Osteoblast (primary cell): ENCODE measurements at places on chromosomes 7 and 10. TPM values are rescaled to one million over a fixed set of nuclear protein-coding genes. Genes with fewer than 3 reads are reported as not detected.

GRCh38 chr10:77187376-77187999 is 450.1 kb downstream of the KCNMA1 start:
- no peak for DNase-seq

- no peak for DNase-seq
Measured at GRCh38 chr7:142808802-142809583, 38.2 kb downstream of the PRSS2 start.

GRCh38 chr10:110777017-110777416 is 94.7 kb upstream of the PDCD4 start:
- no peak for DNase-seq

GRCh38 chr7:11327633-11328032 is 354.0 kb downstream of the PHF14 start:
- DNase-seq = no peak

DNA sequence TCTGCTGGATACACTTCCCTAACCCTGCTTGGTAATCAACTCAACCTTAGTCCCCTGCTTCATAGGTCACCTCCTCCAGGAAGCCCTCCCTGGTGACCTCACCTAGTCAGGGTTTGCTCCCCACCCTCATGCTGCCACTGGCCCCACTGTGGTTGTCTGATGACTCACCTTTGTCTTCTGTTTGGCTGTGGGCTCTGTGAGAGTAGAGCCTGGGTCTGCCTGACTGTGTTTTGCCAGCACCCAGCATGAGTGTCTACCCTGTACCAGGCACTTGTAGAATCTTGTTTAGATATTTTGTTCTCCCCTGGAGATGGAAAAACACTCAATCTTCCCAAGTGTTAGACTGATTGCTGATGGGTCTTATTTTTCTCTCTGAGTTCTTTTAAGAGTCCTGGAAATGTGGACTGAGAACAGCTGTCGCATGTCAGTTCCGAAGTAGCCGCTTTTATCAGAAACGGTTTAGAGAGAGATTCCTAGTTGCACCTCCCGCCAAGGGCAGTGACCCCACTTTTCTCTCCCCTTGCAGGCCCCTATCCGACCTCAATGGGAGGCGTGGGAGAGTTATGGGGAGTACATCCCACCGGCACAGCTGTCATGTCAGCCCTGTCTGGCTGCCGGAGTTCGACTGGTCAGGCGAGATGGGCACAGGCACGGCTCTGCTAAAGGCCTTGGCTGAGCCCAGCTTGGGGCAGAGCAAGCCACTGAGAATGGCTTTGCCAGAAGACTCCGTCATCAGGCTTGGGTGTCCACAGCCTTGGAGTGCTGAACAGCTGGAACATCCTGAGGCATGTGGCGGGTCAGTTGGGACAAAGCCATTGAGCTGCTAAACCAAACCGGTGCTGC is 134.3 kb downstream of the GRK5 start:
- DNase-seq = peak; percentile 95

DNA sequence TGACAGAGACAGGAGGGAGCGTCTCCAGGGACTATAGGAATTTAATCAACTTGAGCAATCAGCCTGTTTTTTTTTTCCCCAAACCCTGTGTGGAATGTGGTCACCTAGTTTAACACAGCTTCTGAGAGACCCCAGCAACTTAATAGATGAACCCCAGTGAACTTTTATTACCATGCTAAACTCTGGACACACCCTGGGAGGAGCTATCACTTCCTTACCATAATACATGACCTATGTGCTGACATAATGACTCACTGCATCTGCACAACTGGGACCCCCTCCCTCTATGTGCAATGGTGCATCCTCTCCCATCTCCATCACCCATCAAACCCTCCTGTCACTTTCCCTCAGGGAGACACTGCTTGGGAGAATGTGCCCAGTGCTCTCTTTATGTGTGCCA is 83.7 kb downstream of the EPC1 start:
- no peak for DNase-seq

GRCh38 chr7:66505531-66506451 is 122.9 kb upstream of the KCTD7 start:
- DNase-seq = peak; percentile 81

DNA sequence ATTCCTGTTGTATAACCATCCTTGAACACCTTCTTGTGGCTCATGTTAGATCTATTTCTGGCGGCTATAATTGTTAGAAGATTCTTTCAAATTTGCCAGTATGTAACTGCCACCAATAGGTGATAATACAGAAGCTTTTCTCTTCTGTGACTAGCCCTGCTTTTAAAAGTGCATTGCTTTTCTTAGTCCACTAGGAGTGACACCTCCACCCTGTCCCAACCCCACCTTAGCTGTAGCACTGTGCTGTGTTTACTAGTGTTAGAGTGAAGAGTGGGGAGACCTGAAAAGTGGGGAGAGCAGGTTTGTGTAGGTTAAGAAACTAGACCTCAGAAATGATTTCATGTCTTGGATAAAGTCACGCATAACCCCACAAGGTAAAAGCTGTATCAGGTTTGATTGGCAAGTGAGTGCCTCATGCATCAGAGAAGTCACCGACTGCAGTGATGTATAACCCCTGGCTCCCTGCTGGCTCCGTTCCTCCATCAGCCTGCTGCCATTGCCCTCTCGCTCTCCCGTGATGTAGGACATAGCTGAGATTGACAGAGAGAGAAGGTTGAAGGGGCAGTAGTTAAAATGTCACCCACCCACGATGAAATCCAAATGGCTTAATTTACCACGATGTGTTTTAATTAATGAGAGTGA is 12.5 kb downstream of the NPVF start:
- no peak for DNase-seq

GRCh38 chr10:62597226-62597625 is 207.3 kb upstream of the ADO start:
- peak; percentile 65 for DNase-seq

GRCh38 chr7:90212149-90212495 is 582 bp downstream of the STEAP2 start:
- DNase-seq = no peak

DNA sequence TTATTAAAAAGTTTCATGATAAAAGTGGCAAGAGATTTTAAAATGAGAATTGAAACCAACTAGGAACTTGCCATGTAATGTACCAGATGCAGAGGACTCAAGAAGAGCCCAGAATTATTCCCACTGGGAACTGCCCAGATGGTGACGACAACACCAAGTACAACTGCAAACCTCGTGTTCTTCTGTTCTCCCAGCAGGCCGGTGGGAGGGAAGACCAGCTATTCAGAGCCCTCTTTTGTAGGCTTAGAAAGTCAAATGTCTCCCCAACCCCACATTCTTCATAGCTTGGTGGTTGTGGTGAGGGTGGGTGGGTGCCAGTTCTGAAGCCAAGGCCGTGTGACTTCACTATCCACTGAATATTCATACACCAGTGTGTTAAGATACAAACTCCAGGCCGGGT is 54.3 kb upstream of the ITGB1 start:
- no peak for DNase-seq

- no peak for DNase-seq
Measured at GRCh38 chr10:59240582-59241183, 64.2 kb downstream of the PHYHIPL start.

DNA sequence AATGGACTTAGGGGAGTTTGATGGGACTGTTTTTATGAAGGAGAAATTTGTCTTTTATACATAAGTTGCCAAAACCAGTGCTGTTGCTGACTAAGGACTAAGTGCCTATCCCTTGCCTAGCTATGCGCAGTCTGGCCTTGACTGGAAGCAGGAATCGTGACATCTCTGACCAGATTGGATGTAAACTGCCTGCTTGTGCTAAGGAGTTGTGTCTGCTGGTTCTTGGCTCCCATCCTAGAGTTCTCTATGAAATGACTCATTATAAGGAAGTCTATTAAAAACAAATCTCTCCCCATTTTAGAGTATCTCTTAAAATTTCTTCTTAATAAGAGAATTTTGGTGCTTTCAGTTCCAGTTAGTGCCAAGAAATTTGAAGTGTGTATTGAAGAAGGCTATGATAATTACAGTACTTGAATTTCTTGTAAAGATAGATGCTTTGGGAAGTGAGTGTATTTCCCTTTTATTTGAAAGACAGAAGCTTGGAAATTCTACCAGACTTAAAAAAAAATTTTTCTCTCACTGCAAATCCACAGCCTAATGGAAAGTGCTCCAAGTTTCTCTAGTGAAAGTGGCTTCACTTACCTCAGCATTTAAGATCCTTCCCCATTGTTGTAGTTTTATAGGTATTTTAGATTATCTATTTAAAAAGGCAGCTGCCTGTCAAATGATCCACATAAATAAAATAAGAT is 77.6 kb downstream of the BICC1 start:
- peak; percentile 94 for DNase-seq

GRCh38 chr7:68206946-68207485 is 1210.4 kb downstream of the TYW1 start:
- DNase-seq = no peak

- no peak for DNase-seq
Measured at GRCh38 chr7:141339603-141340002, 211.6 kb upstream of the AGK start.

- DNase-seq = no peak
Measured at GRCh38 chr7:4246536-4246935, 435.6 kb upstream of the FOXK1 start.

DNA sequence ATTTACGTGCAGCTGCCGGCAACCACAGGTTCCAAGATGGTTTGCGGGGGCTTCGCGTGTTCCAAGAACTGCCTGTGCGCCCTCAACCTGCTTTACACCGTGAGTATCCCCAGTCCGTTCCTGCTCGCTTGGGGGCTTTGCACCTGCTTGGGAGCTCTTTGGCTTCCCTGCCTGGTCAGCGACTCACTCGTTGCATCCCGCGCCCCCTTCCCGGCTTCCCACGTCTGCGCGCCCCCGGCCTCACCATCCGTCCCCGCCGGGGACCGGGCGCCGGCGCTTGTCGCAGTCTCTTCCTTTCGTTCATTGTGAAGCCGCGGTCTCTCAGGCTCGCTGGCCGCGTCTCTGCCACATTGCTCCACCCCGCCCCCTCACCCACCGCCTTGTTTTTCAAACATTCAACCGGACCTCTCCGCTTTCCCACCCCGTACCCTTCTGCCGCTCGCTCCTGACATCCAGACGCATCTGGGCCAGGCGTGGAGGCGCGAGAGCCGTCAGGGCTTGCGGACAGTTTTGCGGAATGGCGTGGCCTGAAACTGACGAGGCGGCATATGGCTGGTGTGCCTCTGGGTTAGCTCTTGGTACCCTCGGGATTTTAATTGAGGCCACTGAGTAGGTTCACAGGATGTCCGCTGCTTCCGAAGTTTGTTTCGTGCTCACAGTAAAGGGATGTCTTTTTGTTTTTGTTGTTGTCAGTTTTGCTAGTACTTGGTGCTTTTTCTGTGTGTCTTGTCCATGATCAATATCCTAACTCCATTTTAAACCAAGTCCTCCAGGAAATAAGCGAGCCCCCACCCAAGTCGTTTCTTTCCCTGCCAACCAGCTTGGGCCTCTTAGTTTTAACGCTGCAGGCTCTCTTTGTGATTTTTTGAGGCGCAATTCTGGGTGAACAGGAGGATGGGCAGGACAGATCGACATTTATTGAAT is 639 bp downstream of the TSPAN13 start:
- DNase-seq = no peak

GRCh38 chr7:116971869-116972268 is 18.6 kb downstream of the ST7 start:
- DNase-seq = no peak

DNA sequence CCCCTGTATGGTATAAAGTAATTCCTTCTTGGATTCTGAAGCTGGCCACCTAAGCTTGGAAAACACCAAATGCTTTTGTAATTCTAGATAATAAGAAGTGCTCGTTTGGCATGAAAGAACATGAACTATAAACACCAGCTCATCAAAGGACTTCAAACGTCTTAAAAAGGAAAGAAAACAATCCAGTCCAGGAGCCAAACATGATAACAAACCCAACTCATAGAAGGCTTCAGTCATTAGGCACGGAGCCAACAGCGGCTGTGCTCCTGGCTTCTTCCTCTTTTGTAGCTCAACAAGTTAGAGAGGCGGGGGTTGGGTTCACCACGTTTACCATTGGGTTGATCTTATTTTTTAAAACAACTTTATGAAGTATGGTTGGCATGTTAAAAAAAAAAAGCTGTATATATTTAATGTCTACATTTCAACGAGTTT is 56.4 kb upstream of the ECHDC3 start:
- no peak for DNase-seq

DNA sequence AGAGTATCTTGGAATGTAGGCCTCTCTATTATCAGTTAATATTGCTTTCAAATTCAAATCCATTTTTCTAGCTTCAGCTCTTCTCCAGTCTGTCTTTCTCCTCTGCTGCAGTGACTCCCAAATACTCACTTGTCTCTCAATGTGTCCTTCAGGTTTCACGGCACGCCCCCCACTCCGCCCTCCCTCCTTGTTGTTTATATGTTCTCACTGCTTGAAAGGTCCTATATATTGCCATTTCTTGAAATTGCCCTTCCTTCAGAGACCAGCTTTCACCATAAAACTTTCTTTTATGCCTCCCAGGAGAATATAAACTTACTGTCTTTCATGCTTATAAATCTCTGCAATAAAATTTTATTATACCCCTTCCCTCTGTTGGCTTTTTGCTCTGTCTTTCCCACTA is 668.2 kb downstream of the CCSER2 start:
- DNase-seq = no peak

- no peak for DNase-seq
Measured at GRCh38 chr10:120929166-120929565, 78.0 kb downstream of the WDR11 start.

DNA sequence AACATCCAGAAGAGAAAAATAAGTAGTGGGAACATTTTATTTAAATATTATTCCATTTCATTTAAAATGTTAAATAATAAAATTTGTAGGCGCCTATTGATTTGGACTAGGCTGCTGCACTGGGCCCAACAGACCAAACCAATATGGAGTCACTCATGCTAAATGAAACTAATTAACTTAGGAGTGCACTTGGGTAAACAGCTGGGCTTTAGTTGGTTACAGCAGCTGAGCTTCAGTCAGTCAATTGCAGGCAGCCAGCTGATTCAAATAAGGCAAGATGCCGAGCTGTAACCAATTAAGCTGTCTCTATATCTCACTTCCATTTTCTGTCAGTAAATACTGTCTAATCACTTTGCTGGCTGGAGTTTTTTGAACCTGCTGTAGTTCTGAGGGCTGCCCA is 102.1 kb upstream of the WDR11 start:
- no peak for DNase-seq

CYP2W1 gene
- total RNA-seq = not detected in 2 replicates

VSTM4 gene
- 10.1 and 14.1 TPM in 2 replicates for total RNA-seq

ANK3 gene
- 44.5 and 58.0 TPM in 2 replicates for total RNA-seq

SPDYE2 gene
- not detected in 2 replicates for total RNA-seq

ASZ1 gene
- not detected in 2 replicates for total RNA-seq

SPACDR gene
- 0.36 TPM in 1 of 2 replicates, not detected in the other for total RNA-seq

AMPH gene
- 1.1 and 4.4 TPM in 2 replicates for total RNA-seq

SPDYE6 gene
- total RNA-seq = not detected in 2 replicates

DDX56 gene
- 34.7 and 38.9 TPM in 2 replicates for total RNA-seq

CYP2C19 gene
- total RNA-seq = not detected in 2 replicates

MGAM2 gene
- not detected in 2 replicates for total RNA-seq
